Cardiac fibroblast (primary cell): ENCODE measurements at places on chromosomes 5 and 9.
A peak's percentile ranks its signal among the peaks of the same experiment; 100 is the strongest.

DNA sequence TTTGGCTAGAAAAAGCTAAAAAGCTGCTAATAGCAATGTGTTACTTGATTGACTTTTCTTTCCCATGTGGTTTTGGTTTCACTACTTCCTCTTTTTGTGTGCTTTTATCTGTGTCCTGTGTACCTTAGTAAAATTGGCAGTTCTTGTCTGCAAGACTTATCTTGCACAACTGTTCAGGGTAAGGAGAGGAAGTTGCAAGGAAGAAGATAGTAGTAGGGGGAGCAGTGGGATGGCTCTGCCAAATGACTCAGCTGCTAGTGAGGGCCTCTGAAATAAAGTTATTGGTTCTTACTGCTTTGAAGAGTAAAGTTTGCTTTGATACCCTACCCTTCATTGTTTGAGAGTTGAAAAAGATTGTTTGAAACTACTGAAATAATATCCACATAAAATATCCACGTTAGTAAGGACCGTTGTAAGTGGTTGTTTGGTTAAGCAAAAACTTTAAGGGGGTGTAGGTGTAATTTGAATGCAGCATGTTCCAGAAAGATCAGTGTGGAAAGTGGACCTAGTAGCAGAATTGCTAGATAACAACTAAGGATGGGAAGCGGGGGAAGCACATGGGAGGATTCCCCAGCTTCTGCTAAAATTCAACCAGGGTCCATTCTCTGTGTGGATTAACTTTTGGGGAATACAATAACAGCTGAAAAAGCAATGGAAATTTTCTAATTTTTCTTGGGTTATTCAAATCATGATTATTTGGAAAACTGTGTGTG lies 123.5 kb downstream of the SCAMP1 start:
- DNase-seq, result peak; percentile 82

DNA sequence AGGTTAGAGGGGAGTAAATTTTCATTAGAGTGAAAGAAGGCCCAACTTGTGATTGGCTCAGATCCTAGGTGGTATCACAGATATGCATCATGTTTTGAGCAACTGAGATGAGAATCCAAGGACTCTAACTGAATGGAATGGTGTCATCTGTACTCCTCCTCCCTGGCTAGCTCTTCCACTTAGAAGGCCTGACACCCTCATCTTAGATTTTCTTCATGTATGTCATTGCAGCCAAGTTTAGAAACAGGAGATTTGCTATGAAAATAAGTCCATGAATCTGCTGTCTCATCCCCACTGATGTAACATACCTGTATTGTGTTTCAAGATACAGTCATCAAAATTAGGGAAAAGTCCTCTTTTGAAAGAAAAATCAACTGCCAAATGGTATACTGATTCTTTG lies 54.4 kb downstream of the ITGA1 start:
- DNase-seq, result no peak

DNA sequence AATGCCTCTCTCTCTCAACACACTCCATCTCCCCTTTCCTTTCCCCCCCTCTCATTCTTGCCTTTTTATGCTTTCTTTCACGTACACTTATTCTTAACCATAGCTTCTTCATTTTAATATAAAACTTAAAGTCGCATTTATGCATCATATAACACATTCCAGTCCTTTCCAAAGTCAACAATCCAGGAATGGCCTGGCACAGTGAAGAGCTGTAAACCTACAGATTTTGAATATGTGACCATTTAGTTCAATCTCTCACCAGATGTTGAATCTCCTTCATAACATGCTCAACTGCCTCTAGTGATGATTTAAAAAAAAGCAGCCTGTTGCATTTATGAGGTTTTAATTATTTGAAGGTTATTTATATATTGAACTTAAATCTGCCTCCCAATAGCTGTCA lies 186.2 kb upstream of the GRAMD2B start:
- DNase-seq, result no peak

DNA sequence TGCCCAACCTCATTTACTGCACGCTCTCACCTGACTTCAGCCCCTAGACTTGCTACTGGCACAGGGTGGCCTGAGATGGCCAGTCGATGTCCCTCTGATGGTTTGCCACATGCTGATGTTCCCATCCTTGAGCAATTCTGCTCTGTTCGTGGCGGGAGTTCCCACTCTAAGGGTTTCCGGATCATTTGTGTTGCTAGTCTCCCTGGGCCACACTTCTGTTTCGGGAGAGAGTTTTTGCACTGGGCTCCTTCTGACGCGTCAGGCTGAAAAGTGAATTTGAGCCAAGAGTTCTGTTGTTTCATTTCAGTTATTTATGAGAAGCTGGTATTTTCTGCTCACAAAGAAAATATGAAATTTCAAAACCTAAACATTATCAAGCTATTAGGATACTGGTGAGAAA lies 597.7 kb downstream of the BNC2 start:
- peak; percentile 33 for DNase-seq

GRCh38 chr5:145483212-145483611 lies 351.9 kb downstream of the PRELID2 start:
- DNase-seq, result no peak

DNA sequence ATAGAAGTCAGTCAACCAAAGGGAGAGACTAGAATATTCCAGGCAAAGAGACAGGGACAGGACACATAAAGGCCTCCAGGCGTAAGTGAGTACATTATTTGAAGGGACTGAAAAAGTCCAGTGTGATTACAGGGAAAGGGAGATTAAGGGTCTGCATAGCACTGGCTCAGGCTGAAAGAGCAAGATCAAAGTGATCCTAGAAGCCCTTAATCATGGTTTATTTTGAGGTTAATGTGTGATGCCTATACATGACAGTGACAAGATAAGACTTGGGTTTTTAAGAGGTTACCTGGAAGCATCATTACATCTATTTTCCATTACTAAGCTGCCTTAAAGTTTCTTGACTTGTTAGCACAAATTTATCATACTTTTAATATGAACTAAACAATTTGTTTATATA lies 25.8 kb downstream of the LMBRD2 start:
- DNase-seq, result no peak

GRCh38 chr5:1101961-1102713 lies 9.7 kb downstream of the SLC12A7 start:
- peak; percentile 20 for DNase-seq

DNA sequence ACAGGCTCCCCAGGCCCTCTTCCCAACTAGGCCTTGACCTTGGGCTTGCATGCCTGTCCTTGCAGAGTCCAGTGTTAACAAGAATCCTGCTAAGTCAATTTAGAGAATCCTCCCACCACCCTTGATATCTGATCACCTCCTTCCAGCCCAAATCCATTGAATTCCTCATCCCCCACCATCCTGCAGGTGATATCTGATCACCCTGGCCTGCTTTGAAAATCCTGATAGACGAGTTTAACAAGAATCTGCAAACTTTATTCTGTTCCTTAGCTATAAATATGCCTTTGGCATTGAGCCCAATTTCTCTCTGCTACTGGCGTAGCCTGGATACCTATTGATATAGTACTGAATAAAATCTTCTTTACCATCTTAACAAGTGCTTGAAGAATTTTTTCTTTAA lies 125.5 kb downstream of the DIRAS2 start:
- DNase-seq, result no peak

DNA sequence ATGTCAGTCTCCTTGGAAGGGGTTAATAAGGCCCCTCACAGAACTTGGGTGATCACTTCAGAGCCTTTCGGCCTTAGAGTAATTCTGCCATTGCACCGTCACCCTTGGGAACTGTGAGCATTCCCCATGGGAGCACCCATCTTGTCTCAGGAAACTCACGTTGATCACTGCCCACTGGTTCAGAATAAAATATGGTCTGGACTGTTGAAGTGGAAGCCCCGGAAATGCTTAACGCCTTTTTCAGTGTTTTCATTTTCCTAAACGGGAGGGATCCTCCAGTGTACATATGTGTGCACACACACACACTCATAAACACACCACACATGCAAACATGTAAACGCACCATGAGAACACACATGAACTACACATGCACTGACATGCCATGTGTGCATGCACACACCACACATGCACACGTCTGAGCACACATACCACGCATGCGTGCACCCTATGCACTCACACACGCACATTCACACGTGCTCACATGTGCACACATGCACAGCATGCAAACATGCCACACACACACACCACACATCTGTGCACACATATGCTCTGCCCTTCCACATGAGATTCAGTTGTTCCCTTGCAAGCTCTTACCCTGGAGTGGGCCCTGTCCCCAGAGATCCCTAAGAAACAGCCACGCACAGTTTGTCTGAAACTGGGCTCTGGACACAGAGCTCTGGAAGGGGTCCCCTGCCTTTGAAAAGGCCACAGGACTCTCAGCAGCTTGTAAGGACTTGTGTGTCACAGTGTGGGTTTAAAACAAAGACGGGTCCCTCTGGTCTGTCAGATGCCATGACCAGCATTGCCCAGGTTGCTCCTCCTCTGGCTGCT lies 17.0 kb downstream of the MRPL36 start:
- no peak for DNase-seq

- DNase-seq, result no peak
These were observed 370.8 kb downstream of the GADD45G start for GRCh38 chr9:89975630-89976029.

DNA sequence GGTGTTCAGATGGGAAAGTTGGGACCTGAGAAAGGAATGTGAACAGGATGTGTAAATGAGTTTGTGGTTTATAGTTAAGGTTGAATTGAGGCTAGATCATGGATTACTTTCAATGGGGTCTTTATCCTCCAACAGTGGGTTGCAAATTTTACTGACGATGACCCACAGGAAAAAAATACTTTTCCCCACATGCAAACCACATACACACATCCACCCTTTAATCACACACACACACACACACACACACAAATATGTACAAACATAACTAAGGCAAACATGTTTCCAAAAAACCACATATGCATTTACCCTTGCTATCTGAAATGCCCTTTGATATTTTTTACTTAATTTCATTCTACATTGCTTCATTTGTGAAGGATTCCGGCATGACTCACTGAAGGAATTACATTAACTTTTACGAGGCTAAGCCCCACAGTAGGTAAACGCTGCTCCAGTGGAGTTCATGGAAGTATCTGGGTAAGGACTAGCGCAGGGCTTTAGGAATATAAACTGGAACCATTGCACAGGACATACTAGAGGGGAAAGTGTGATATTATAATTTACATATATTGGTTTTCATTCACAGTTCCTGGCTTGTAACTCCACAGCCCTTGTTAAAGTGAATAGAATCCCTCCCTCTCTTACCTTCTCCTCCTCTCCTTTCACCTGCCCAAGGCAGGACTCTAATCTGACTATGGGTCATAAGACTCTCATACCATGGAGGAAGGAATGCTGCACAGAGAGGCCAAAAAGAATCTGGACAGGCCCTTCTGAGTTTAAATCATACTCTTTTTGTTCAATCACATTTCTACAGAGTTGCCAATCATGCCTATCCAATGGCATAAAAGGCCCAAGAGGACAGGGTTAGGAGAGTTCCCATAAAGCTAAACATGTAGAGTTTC lies 8.5 kb upstream of the SPEF2 start:
- DNase-seq, result no peak

- DNase-seq, result no peak
These were observed 147.2 kb downstream of the MAST4 start for GRCh38 chr5:66743344-66743743.

- DNase-seq, result no peak
These were observed 51.9 kb downstream of the ERCC6L2 start for GRCh38 chr9:95927271-95928004.

DNA sequence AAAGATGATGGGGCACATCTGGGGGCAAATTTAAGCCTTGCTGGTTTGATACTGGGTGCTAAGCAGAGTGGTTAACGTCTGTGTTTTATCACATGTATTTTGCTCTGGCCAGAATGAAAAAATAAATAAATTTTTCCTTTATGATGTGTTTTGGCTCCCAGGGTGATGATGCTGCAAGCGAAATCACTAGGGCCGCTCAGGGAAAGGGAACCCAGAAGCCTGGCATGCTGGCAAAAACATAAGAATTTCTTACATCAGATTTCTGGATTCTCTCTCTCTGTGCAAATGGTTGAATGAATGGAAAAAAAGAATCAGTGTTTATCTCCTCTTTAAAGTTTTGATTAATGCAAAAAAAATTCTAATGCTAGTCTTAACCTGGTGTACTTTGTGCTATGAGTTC lies 1975.2 kb upstream of the C9orf72 start:
- peak; percentile 36 for DNase-seq

DNA sequence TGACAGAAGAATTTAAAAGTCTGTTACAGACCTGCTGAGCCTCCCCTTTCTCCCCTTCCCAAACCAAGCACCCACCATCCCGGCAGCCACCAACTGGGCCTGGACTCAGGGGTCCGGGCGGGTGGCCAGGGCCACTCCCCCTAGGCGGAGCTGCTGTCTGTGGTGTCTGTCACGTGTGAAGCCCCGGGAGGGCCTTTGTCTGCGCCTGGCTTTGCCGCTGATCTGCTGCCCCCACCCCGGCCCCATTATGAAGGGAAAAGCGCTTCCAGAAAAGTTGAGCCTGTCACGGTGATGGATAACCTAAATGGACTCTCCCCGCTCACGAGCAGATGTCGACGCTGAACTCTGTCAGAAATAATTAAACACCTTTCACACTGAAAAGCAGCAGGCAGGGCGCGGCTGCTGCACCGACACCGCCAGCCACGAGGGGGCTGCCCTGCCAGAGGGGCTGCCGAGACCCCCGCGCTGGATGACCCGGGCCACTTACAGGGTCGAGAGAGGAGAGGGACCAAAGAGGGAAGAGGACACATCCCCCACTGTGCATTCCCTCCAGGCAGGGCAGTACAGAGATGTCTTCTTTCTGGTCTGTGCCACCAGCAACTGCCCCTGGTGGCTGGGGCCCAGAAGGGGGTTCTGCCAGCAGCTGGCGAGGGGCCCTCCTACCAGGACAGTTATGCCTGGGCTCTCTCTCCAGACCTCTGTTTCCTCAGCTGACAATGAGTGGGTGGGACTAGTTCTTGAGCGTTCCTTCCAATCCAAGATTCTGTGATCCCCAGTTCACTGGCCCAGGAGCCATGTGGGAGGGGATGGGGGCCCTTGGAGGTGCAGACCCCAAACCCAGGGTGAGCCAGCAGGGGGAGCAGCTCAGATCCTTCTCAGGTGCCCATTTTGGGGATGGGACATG lies 36.0 kb upstream of the BARHL1 start:
- DNase-seq, result peak; percentile 33

- DNase-seq, result no peak
These were observed 86.9 kb downstream of the PTPN3 start for GRCh38 chr9:109411069-109411761.

DNA sequence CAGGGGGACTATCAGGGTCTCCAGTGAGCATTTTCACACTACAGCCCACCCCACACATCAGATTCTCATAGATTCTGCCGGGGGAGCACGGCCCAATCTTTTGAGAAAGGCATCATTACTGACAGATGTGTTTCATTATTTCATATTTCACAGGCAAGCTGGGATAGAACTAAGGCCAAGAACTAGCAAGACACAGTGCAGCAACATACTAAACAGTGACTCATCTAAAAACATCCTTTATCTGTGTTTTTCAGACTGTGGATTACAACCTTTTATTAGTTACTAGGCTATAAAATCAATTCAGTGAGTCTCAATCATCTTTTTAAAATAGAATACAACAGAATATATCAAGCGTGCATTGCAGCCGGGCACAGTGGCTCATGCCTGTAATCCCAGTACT lies 59.8 kb downstream of the CPLANE1 start:
- no peak for DNase-seq

- DNase-seq, result peak; percentile 6
These were observed 147.9 kb downstream of the C5orf15 start for GRCh38 chr5:133820507-133820906.
